ENCODE measurements at places on chromosomes 4 and X.

DNA sequence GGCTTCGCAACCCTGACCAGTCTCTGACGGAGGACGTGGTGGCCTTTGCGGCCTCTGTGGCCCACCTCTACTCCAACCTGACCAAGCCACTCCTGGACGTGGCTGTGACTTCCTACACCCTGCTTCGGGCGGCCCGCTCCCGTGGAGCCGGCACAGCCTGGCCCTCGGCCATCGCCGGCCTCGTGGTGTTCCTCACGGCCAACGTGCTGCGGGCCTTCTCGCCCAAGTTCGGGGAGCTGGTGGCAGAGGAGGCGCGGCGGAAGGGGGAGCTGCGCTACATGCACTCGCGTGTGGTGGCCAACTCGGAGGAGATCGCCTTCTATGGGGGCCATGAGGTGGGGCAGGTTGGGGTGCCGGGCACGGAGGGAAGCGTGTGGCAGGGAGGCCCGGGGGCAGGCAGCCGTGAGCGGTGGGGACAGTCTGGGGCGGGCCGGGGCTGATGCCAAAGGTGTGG, 1.2 kb downstream of the ABCD1 start:
- DNase-seq, result no peak

GRCh38 chrX:24395775-24396174, 35.3 kb downstream of the SUPT20HL1 start:
- peak; percentile 43 for DNase-seq

DNA sequence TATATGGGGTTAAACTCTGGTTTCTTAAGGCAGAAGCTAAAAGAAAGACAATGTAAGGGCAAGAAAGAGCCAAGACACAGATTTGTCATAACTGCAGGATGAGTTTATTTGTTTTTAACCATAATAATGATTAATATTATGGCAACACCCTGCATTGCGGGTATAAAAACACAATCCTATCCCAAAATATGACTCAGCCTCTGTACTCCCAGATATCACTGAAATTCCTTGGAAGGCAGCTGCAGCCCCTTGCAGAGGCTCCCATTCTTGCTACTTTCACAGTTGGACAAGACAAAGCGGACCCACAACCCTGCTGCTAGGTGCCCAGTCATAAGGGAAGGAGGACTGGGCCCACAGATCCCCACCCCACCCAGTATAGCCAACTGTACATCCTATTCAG, 20.4 kb upstream of the FGF16 start:
- no peak for DNase-seq

DNA sequence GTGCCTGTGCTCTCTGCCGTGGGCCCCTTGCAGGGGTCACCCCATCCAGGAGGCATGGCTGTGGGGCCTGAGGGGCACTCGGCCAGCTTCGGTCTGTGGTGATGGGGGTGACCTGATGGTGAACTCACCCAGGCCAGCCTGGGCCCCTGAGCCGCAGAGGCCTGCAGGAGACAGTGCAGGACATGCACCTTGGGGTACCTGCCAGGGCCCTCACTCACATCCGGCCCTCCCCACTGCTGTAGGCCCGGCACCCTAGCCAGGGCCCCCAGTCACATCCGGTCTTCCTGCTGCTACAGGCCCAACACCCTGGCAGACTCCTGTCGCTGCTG, 7.3 kb downstream of the CFAP99 start:
- DNase-seq, result no peak

DNA sequence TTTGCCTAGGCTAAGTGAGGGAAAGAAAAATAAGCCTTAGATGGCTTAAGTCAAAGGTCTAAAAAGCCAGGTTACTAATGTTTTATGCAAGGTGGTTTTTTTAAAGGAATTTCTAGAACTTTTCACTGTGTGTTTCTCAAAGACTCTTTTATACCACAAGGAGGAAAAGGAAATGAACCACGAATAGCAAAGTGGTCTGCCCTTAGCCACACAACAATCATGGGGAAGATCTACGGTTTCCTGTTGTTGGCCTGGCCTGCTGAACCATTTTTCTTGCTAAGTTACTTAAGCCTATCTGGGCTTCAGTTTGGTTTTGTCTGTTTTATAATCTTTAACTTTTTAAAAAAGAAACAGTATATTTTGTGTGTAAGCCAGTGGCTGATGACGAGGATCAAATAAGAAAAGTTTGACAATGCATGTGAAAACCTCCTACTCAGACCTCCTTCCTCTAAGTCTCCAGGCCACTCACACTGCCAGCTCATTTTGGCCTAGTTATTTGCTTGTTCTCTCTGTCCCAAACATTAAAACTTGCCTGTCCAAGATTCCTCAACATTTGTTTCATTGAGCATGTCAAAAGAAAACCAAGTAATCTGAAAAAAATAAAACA, 56.7 kb upstream of the COL25A1 start:
- DNase-seq, result no peak

- no peak for DNase-seq
Measured at GRCh38 chrX:41828826-41829225, 94.5 kb downstream of the CASK start.

- no peak for DNase-seq
Measured at GRCh38 chrX:16589211-16589610, 60.7 kb upstream of the S100G start.

DNA sequence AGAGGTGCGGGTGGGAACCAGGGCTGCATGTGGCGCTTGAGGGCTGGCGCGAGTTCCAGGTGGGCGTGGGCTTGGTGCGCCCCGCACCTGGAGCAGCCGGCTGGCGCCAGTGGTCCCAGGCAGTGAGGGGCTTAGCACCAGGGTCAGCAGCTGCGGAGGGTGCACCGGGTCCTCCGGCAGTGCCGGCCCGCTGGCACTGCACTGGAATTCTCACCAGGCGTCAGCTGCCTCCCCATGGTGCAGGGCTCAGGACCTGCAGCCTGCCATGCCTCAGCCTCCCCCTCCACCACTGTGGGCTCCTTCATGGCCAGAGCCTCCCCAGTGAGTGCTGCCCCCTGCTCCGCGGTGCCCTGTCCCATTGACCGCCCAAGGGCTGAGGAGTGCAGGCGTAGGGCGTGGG, 174.0 kb downstream of the ADAM29 start:
- DNase-seq, result no peak

DNA sequence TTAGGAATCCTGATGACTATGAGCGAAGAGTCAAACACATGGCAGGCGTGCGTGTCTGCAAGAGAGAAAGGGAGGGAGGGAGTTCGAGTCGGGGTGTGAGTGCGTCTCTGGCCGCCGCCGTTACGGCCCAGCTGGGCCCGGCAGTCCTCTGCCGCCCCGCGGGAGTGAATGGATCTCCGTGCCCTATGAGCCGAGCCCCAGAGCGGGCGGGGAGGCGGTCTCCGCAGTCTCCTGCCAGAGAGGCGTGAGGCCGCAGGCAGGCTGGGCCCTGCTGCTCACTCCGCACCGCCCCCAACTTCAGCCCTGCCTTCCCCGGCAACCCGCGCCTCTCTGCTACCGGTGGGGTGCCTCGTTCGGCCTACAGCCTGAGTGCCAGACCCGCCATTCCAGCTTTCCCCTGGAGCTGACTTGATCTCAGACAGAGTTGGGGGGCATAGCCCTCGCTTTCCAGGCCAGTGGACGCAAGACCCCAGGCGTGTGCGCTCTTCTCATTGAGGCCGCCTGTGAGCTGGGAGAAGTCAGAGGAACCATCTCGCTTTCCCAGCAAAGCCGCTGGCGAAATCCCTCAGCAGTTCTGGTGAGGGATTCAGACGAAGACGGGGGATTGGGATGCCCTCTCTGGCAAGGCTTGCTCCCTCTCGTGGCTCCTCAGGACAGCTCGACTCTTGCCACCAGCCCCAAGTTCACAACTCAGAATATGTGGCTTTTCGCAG, 1.4 kb downstream of the SLC16A2 start:
- DNase-seq, result peak; percentile 60

GRCh38 chr4:78437608-78438088, 113.9 kb upstream of the ANXA3 start:
- DNase-seq, result no peak

GRCh38 chrX:140091125-140091886, 126.0 kb upstream of the CXorf66 start:
- DNase-seq, result peak; percentile 59

GRCh38 chr4:187565416-187565815, 430.2 kb upstream of the ZFP42 start:
- peak; percentile 17 for DNase-seq

DNA sequence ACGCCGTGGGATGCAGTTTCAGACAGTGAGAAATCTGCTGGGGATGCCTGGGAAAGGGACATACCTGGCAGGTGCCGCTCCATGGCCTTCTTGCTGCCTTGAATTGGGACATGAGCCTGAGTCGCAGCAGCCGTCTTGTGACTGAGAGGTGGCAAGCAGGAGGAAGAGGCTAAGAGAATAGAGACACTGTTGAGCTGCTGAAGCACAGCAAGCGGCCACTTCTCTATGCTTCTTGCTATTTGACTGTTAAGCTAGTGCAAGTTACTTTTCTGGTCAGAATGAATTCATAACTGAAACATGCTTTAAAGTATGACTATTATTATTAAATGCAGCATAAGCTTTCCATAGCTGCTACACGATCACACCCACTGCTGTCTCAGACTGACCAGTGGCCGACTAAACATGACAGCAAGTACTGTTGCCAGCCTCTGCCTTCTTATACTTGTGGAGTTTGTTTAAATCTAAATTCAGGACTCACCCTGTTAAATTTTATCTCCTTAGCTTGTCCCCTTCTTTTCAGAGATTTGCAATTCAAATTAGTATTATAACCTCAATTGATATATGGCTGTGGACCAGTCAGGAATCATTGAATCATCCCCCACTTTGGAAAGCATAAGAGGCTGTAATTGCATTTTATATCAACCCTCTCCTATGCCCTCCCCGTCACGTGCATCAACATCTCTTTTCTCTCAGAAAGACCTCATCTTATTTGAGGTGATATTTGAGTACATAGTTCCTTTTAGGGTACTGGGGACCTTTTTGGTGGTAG, 24.8 kb upstream of the ACSL1 start:
- DNase-seq, result no peak

DNA sequence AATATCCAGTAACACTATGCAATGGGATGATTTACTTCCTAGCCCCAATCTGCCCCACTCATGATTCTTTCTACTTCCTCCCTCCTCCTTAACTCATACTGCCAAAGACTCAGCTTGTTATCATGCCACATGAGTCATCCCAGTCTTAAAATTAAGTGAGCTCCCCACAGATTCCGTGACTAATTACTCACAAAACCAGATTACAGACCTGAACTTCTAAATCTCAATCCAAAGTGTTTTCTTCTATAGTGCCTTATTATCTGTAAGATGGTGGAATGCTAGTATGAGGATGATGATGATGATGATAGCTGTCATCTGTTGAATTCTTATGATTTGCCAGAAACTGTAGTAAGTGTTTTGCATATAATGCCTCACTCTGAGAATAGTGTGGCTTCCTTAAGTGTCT, 27.7 kb upstream of the GPC3 start:
- no peak for DNase-seq

- no peak for DNase-seq
Measured at GRCh38 chrX:42414057-42414456, 363.9 kb downstream of the PPP1R2C start.

GRCh38 chr4:139361301-139361700, 59.0 kb upstream of the NDUFC1 start:
- DNase-seq, result no peak

DNA sequence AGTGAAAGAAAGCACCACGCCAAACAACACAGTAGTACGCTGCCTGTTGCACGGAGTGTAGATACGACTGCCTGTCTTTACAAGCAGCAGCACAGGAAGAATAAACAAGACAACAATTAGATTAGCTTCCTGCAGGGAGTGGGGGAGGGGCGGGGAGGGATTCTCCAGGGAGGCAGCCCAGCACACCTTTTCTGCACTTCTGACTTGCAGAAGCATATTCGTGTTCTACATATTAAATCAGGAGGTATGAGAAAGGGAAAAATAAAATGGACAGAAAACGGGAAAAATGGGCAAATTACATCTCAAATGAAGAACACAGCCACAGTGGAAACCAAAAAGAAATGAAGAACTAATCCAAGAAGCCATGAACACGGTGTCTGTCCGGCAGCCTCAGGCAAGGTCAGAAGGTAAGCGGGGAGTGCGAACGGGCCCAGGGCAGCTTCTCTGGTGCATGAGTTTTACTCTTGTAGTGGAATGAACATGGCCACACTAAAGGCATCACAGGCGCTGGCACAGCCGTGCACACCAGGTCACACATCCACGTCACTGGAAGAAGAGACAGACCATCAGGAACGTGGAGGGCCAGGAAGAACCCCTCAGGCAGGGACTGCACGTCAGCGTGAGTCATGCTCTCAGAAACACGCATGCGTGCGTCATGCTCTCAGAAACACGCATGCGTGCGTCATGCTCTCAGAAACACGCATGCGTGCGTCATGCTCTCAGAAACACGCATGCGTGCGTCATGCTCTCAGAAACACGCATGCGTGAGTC, 20.1 kb upstream of the ADRA2C start:
- DNase-seq, result no peak

DNA sequence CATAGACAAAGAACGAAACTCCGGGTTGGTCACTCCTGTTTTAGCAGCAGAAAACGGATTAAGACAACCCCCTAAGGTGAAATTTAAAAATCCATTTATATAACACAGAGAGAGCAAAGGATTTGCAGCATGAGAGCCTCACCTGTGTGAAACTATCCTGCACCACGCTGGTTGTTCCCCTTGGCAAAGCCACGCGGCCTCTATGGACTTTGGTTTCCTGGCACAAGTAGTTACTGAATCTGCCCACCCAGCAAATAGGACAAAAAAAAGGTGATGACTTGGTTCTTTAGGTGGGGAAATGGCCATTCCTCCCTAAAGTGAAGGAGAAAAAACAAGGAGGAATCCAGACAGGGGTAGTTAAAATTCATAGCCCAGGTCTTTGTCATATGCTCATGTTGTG, 133.1 kb downstream of the PLS3 start:
- no peak for DNase-seq

GRCh38 chr4:128715616-128716015, 93.9 kb upstream of the JADE1 start:
- no peak for DNase-seq

- DNase-seq, result no peak
Measured at GRCh38 chr4:46484881-46485280, 95.0 kb upstream of the GABRA2 start.

Measured in iPS-NIHi11 (cell line).